ENCODE measurements at places on chromosomes 3 and 15.

DNA sequence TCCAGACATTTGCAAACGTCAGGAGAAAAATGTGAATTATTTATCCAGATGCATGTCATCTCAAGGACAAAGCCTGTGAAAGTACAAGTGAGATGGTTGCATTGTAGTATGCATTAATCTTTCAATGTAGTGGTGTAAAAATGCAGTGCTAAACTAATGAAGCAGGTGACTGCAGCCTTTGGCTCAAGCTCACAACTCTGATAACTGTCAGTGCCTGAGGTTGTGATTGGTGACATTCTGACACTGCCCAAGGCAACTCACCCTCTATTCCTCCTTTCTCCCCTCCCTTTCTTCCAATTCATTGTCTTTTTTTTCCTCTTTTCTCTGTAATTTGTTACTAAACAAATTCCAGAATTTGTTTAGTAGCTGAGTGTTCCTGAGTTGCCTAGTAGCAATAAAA is 20.0 kb upstream of the TMOD3 start:
- DNase-seq, result no peak

DNA sequence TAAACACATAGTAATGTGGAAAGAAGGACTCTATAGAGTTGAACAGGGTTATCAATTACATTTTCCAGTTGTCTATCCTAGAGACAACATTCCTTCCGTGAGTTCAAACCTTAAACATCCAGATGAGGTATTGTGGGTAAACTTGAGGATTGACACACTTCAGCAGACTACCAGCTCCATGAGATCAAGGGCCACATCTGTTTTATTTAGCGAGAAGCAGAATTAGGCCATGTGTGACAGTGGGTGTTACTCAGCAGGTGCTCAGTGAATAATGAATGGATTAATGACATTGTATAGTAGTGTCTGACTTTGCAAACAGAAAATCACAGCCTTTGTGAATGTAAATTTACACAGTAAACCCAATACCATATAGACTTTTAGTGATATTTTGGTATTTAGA is 941.1 kb upstream of the CFAP20DC start:
- no peak for DNase-seq

- DNase-seq, result peak; percentile 70
Measured at GRCh38 chr15:38690719-38691332, 126.2 kb upstream of the RASGRP1 start.

GRCh38 chr3:98843266-98843959 is 58.1 kb downstream of the DCBLD2 start:
- no peak for DNase-seq

- DNase-seq, result no peak
Measured at GRCh38 chr3:36837089-36837488, 72.7 kb upstream of the DCLK3 start.

DNA sequence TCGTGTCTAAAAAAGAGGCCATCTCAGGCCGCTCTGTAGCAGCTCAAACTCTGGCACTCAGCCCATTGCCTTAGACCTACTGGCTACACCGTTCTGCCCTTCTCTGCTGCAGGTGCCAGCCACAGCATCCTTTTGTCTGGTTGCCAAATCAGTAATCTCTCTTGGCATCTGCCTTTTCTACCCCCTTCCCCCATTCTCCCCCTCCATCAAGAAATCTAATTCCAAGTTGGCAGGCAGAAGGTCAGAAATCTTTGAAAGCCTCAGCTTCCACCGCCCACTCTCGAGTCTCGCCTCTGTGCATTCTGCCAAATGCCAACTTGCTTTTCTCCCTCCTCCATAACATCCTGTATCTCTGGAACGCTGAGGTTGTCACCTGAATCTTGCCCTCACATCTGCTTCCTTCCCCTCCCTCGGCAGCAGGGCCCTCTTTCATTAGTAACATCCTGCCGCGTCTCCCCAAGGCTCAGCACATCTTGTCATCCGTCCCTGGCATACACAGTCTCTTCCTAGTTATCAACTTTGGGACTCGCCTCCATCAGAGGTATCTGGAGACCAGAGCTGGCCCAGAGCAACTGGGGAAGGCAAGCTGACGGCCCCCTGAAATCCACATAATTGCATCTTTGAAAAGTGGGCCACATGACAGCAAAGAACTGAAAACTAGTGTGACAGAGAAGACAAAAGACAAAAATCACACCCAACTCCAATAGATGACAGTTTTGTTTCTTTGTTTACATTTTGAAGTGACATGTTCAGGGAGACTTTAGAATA is 312.0 kb upstream of the CCDC54 start:
- DNase-seq, result no peak

DNA sequence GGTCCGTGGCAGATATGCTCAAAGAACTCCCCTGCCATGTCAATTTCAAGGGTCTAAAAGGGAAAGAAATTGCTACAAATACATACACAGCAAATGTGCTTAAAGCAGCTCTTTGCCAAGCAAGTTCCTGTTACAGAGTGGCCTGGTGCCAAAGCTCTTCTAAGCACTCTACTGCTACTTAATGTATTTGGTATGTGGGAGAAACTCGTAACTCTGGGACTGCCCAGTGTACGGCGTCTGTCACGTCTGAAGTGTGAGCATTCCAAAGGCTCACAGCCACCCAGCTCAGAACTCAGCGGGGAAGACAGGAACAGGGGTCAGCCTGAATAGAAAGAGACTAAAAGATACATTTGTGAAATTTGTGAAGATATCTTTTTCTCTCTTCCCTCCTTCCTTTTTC is 54.6 kb downstream of the RBMS3 start:
- no peak for DNase-seq

DNA sequence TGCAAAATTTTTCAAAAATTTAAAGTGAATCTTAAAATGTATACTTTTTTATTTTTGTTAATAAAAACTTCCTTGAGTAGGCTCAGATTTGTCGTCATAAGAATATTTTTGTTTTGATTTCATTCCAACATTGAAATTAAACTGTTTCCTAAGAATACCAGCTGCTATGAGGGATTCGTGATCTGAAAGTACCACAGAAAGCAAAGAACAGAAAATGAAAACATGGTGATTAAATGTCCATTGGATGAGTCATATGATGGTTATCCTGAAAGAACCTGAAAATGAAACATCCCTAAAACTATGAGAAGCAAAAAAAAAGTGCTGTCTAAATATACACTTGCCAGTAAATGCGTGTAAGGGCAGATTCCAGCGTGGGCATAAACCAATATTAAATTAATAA is 143.8 kb downstream of the GMNC start:
- DNase-seq, result no peak

DNA sequence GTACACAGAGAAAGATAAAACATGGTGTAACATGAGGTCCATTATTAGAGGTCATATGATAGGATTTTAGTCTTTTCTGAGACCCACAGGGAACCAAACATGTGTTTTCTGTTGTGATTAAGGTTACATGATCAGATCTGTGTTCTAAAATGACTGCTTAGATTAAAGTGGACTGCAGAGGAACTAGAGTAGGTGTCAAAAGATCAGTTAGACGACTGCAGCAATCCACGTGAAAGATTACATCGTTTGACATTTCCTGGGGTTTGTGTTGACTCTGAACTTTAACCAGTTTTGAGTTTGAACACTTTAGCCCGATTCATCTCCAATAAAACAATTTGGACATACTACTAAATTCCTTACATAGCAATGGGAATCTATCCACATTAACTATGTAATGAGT is 5.1 kb downstream of the MIX23 start:
- no peak for DNase-seq

DNA sequence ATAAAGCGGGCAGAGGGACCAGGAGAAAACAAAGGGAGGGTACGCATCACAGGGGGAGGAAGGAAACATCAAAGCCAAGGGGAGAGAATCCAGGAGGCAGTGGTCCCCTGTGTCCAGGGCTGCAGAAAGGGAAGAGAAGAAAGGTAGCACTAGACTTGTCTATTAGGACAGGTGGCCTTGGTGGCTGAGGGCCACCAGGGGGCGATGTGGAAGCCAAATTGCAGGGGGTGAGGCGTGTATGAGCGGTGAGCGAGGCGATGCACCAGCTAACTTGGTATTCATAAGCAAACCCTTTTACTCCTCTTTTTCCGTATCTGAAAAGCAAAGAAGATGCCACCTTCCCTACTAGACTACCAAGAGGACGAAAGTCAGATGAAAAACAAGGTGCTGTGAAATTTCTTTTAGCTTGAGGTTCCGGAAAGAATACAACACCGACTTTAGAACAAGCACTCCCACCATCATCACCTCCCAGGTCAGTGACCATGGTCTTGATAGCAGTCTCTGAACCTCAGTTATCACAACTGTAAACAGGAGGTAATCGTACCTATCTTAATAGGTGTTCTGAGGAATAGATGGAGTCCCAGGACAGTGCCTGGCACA is 654.4 kb upstream of the ADAMTS9 start:
- no peak for DNase-seq

GRCh38 chr3:127970966-127971592 is 56.0 kb downstream of the KBTBD12 start:
- DNase-seq, result no peak

GRCh38 chr3:120772081-120772480 is 29.5 kb downstream of the GTF2E1 start:
- DNase-seq, result no peak

GRCh38 chr3:12187448-12188327 is 29.0 kb upstream of the TIMP4 start:
- no peak for DNase-seq

- DNase-seq, result no peak
Measured at GRCh38 chr15:76282465-76282864, 28.8 kb downstream of the ETFA start.

DNA sequence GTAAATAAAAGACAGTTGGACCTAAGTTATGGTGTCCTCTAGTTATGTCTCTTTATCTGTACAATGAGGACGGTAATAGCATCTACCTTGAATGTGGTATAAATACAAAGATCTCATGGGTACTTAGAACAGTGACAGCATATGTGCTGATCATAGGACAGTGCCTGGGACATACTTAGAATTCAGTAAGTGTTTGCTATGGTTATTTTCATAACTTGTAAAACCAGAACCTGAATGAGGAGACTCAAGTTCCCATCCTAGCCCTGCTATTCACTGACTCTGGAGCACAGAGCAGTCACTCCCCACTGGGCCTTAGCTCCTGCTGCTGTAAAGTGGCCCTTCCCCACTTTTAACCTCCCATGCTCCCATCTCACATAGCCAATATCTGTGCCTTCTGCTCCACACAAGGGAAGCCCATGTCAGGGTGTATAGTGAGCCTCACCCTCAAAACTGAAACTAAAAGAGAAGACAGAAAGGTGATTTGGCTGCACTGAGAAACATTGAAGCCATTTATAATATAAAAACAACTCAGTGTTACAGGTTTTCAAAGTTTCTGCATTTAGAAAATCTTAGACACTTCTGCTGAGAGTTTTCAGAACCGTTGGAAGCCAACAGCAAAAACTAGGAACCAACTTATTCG is 225.4 kb upstream of the UBE2E2 start:
- DNase-seq, result no peak

- no peak for DNase-seq
Measured at GRCh38 chr3:37136067-37136466, 38.3 kb downstream of the LRRFIP2 start.

GRCh38 chr15:67188551-67189218 is 65.8 kb downstream of the AAGAB start:
- no peak for DNase-seq

- no peak for DNase-seq
Measured at GRCh38 chr15:44666210-44667038, 3.0 kb upstream of the SPG11 start.

- DNase-seq, result no peak
Measured at GRCh38 chr15:66893294-66893693, 172.1 kb upstream of the SMAD3 start.

DNA sequence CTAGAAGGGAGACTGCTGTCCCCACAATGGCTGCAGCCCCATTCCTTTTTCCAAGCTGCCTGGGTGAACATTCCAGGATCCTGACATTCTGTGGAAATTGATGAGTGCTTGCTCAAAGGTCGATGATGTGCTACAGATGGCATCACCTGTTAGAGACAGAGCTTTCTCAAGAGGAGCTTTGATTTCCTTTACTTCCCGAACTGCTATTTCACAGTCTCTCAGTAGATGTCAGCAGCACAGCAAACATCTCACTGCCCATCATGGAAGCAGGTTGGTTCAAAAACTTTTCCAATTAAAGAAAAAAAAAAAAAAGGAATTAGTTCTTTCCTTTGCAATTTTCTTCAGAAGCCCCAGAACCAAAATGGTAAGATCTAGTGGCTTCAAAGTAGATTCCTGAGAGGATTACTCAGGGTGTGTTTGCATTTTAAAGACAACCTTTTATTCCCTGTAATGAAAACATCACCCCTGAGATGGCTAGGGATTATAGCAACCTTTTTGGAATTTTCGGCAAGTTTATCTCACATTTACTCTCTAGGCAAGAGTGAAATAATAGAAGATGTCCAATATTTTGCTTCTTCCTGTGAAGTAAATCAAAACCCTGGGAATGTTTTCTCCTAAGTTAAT is 44.8 kb downstream of the POLR2M start:
- no peak for DNase-seq

DNA sequence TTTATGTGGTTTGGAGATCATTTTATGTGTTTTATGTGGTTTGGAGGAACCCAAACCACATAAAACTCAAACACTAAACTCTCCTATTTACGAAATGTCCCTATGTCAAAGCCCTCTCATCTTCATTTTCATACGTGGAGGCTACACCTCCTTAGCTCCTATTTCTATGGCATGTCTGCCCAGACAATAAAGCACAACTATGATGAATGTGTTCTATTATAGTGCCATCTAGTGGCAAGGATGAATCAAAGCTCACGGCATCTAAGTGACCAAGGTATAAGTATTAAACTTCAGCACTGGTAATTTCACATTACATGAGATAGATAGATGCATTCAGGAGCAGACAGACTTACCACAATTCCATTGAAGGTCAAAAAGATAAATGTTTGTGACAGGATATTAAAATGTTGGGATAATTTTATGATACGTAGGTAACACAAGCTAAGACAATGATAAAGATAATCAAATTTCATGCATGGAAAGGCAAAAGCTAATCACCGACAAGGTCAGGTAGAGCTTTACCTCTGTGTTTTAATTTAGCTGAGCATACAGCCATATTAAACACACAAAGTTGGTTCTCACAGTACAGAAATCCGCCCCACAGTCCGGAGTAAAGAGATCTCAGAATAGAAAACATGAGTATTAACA is 130.6 kb upstream of the FHIT start:
- DNase-seq, result no peak

DNA sequence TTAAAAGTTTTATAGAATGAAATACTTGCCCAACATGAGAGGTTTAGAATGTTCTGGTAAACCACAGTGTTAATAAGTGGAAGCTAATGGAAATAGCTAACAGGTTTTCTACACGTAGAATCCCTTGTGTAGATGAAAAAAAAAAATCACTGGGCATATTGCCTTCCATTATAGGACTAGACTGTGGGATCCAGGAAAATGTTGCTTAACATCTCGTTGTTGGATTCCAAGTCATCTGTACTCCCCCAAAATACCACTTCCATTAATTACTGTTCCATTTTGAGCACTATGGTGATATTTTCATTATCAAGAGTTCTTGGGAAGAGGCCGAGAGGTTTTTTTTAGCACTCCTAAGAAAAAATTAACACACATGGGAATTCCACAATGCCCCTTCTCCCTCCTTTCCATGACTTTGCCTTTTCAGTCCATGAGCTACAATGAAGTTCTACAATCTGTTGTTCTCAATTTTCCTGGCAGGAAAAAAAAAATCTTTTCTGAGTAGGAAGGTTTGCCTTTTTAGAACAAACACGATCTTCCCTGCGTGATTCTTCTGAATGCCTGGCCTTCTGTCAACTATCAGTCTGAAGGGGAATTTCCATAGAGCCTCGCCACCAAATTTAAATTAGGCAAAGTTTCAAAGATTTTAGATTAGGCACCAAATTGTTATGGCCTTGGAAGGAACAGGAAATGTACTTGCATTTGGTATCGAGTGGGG is 74.4 kb upstream of the CTDSPL start:
- no peak for DNase-seq
